ENCODE measurements at places on chromosomes 7 and 10.

GRCh38 chr10:11546581-11546980, 64.9 kb downstream of the USP6NL start:
- DNase-seq: no peak

- DNase-seq: no peak
Observed at GRCh38 chr7:17663061-17663675, 277.1 kb downstream of the SNX13 start.

DNA sequence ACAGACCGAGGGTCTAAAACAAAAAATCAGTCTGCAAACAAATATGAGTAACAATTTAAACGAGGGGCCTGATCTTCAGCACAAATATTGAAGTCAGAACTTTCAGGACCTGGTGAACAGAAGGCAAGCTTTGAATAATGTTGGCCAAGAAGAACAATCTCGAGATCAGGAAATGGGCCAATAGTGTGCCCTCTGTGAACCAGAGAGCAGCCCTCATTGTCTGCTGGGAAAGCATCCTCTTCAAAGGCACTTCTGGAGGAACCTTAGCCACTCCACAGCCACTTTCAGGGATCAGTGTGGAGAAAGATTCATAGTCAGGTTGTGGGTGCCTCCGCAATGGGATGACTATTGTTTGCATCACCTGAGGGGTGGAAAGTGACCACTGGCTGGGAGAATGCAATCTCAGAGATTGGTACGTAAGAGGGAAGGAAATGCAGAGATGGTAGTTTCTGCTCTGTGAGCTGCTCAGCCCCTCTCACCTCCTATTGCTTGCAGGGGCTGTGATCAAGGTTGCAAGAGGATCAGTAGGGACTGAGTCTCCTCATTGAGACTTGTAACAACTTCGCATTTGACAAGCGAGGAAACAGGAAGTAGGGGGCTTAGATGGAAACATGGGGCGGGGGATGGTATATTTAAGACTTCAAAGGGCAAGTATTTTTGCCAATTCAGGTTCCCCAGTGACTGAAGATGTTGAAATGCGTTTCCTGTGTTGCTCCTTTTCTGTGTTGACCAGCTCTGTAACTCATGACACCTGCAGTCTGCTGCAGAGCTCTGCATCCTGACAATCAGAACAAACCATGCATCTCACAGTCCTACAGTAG, 28.4 kb upstream of the IFRD1 start:
- no peak for DNase-seq

- DNase-seq: no peak
Observed at GRCh38 chr7:114822131-114822530, 99.8 kb upstream of the MDFIC start.

- no peak for DNase-seq
Observed at GRCh38 chr10:3803295-3803926, 18.4 kb upstream of the KLF6 start.
